ENCODE measurements at places on chromosomes 5 and 9.
A peak's percentile ranks its signal among the peaks of the same experiment; 100 is the strongest.

DNA sequence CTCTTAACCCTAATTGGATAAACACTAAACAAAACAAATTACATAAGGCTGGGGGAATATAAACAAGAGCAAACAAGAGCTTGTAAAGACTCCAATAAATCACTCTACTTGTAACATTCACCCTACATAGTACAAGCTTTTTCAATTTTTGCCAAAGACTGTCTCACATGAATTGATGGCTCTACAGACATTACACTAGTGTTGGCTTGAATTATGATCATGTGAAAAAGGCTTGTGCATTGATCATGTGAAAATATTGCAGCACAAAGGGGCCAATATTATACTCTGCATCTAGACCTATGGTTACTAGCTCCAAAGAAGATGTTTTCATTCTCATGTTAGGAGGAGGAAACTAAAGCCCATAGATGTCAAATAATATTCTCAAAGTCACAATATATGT lies 212.6 kb downstream of the MCTP1 start:
- no peak for DNase-seq

DNA sequence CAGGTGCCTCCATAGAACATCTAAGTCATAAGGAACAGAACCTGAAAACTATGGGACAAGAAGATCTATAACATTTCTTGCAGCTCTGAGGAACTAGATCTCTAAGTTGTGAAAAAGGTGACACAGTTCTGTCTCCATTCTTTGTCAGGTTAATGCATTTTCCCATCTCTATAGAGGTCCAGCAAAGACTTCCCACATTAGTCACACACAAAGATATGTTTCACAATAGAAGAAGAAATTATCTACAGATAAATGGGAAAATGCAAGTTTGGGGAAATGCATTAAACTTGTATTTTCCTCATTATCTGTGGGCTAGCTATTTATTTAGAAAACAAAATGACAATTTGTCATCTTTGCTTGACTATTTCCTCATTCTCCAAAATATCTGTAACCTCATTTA lies 458.6 kb upstream of the PAPPA start:
- no peak for DNase-seq

DNA sequence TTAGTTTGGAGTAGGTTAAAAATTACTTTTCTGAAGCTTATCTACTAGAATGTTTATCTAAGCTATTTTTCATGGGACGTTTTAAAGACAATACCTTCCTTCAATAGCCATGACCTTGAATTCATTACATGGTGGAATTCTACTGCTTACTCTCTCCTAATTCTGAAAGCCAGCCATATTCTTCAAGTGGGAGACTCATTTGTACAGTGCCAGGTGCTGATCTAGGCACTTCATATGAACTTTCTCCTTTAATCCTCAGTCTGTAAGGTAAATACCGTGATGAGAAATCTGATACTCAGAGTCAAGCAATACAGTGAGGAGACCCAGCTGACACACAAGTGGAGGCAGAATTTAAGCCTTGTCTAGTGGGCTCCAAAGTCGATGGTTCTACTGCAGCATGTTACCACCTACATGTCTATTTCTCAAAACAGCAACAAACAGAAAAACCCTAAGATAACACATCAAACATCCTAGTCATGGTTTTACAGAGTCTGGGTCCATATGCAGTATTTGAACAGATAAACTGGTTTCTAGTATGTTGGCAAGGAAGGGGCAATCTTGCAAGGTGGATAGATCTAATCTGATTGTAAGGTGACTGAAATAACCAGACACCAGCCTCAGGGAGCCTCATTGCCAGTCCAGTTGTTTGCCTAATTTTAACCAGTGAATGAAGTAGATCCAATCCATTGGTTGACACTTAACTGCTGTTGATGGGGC lies 243.7 kb downstream of the PIK3R1 start:
- no peak for DNase-seq

DNA sequence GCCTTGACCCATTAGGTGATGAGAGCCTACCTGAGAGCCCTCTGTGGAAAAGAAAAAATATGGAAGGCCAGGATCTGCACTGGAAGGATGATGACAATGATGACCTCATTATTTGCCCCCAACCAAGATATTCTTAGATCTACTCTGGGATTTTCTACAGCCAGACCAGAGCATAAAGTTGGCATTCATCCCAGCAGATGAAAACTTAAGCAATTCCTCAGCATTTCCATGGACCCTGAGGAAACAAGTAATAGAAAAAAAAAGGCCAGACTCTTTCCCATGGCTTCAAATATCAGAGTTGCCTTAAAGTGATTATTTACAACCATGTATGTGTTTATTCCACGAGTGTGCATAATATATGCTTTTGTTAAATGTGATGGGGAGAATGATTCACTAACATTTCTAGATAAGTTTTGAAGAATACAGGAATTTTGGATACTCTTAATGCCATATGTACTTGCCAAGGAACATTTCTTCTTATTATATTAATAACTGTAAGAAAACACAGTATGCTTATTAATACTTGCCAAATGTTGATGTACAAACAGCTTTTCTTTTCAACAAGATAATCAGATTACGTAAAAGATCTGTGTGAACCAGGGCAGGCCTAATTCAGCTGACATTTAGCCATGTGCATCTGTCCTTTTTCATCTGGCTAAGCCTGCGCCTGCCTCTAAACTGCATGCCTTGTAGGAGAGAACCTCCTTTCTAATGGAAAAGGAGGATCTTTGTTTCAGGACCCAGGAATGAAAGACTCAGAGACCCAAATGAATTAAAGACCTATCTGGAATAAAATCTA lies 94.8 kb downstream of the ARRDC3 start:
- DNase-seq: peak; percentile 40

GRCh38 chr9:37187713-37188439 lies 67.5 kb downstream of the ZCCHC7 start:
- no peak for DNase-seq

DNA sequence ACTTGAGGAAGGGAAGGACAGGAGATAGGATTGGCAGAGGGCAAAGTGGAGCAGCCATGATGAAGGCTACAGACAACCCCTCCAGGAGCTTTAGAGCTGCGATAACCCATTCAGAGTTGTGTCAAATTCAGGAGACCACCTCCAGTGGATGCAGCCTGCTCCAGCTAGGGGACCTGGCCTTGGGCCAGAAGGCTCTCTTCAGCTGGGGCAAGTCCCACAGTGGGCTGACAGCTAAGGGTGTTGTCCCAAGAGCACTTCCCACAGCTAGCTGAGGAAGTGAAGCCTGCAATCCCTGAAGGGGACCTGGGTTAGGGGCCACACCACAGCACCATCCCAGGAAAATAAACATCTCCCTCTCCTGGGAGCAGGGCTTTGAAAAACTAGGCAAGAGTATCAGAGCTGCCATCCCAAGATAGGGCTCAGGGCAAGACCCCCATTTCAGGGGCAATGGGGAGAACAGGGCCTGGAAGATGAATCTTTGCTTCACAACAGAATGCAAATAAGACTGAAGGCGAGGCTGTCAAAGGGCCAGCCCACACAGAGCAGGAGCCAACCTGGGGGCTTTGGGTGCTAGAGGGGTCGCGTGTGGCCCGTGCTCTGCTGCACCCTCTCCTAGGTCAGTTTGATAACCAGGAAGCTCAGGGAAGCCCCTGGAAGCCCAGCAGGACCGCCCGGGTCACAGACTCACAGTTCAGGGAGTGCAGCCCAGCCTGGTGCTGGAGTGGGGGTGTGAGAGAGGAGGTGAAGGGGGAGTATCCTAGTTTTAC lies 19.3 kb upstream of the DAPK1 start:
- no peak for DNase-seq

- no peak for DNase-seq
Observed at GRCh38 chr9:127020802-127021078, 101.7 kb downstream of the ANGPTL2 start.

- no peak for DNase-seq
Observed at GRCh38 chr9:98995971-98996504, 52.3 kb downstream of the COL15A1 start.

DNA sequence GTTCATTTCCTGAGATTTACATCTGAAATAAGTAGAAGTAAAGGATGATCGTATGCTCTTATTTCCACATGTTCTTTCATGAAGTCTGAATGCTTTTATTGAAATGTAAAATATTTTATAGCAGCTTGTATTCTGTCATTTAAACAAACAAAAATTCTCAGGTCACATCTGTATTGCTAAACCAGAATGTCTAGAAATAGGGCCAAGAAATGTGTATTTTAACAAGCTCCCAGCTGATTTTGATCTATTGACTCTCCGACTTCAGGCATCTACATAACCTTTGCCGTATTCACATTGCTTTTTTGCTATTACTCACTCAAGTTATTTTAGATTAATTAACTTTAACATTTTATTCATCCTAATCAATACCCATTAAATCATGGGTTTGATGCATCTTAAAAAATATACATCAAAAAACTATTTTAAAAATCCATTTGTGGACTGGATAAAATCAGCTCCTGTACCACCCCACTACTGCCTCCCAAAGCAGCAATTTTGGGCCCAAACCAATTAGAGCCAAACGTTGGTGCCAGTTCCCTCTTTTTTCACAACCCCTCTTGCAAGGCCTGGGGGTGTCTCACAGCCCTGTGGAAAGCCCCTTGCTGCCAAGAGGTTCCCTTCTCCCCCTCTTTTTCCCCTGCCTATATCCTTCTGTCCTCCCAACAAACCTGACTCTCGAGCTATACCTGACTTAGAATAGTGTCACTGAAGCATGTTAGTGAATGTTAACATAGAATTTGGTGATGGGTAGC lies 34.5 kb downstream of the HAVCR1 start:
- DNase-seq: no peak

DNA sequence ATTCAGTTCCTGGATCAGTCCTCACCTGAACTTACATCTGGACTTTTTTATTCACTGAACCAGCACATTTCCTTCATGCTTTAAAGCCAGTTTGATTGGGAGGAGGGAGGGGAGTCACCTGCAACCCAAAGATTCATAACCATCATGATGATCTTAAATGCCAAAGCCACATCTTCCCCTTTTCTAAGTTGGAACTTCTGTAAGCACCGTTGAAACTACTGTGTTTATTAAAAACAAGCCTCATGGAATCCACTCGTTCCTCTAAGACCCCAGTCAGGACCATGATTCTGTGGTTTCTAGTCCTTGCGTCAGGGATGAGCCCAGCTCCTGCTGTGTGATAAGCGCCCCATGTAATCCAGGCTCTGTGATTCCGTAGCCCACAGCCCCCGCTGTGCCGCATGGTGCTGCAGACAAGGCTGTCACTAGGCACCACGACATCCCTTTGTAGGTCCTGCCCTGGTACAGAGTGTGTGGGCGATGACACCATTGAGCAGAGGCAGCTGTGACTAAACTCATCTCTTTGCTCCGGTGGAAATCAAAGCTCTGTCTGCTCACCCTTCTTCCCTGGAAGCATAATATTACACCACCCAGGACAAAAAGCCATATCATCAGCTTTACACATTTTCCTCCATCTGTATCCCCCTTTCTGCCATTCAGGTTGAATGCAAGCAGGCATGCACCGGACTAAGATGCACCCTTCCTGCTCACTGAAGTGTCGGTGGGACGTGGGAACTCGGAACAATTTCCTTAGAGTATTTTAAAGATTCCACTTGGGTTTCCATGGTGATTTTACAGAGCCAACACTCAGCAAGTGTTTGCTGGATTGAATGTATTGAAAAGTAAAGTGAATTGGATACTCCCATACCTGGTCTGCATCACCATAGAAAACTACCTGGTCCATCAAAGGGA lies 132.0 kb upstream of the FSTL4 start:
- no peak for DNase-seq

- no peak for DNase-seq
Observed at GRCh38 chr9:1055166-1055565, 5.0 kb downstream of the DMRT2 start.

GRCh38 chr5:88226881-88227450 lies 41.7 kb downstream of the TMEM161B start:
- no peak for DNase-seq

- DNase-seq: peak; percentile 27
Observed at GRCh38 chr5:96391921-96392320, 41.1 kb downstream of the PCSK1 start.

- DNase-seq: peak; percentile 7
Observed at GRCh38 chr5:51382521-51383130, 622 bp upstream of the ISL1 start.
